ENCODE measurements at places on chromosomes 11 and 22.

DNA sequence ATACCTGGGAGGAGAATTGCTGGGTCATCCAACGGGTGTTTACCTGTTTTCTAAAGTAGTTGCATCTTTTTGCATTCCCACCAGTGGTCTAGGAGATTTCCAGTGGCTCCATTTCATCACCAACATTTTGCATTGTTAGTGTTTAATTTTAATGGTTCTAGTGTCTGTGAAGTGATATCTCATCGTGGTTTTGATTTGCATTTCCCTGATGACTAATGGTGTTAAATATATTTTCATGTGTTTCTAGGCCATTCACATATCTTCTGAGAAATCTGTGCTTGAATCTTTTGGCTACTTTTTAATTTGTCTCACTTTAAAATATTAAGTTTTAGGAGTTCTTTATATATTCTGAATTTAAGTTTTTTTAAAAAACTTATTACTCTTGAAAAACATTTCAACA, 439.6 kb downstream of the TMEM135 start:
- no peak for DNase-seq

GRCh38 chr22:43969021-43969878, 14.0 kb downstream of the SAMM50 start:
- no peak for DNase-seq

DNA sequence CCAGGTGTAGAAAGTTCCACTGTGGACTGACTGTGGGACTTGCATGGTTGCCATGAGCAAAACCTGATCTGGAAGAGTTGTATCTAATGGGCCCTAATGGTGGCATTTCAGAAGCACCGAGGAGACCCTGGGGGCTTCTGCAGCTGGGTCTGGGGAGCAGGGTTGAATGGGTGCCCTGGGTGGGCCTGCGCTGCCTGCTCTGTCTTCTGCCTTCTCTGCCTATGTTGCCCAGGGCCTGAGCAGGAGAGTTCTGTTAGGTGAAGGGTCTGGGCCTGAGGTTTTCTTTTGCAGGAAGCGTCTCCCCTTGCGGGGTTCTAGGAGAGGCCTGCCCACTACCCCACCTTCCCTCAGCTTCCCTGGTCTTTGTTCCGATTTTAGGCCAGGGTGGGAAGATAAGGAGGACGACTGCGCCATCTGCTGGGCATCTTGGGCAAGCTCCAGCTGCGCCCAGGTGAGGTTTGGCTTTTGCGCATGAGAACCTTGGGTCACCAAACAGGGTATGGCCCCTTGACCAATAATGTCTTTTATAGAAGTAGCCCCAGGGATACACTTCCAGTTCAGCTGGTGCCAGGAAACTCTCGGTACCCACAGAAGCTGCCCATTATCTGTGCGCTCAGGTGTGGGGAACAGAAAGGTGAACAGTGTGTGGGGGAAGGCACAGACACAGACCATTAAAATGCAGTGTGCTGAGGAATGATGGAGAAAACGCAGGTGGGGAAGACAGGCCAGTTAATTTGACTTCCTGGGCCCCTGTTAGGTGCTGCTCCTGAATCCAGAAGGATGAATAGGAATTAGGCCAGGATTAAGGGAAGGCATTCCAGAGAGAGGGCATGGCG, 23.2 kb downstream of the COMMD9 start:
- no peak for DNase-seq

GRCh38 chr11:121293288-121293594, 670 bp downstream of the SC5D start:
- DNase-seq: no peak

GRCh38 chr22:34913826-34914225, 152.1 kb upstream of the ISX start:
- DNase-seq: no peak

DNA sequence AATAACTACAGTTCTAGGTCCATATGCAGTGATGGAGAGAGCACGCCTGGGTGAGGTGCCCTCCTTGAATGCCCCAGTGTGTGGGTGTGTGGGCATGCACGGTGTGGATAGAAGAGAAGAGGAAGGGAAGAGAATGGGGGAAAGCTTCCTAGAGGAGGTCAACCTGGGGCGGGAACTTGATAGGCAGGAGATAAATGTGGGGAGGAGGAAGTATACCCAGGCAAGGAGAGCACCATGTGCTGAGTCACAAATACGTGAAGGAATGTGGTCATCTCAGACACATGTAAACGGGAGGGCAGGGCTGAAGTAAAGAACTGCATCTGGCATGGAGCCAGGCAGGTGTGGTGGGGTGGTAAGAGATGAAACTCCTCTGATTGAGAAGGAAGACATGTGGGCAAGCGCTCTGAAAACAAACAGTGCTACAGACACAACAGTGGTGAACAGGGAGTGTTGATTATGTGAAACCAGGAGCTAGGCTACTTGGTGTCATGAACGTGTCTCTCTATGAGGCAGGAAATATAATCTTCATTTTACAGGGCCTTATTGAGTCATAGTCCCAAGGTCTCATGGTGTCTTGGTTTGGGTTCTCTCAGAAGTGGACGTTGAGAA, 61.5 kb upstream of the EED start:
- no peak for DNase-seq

DNA sequence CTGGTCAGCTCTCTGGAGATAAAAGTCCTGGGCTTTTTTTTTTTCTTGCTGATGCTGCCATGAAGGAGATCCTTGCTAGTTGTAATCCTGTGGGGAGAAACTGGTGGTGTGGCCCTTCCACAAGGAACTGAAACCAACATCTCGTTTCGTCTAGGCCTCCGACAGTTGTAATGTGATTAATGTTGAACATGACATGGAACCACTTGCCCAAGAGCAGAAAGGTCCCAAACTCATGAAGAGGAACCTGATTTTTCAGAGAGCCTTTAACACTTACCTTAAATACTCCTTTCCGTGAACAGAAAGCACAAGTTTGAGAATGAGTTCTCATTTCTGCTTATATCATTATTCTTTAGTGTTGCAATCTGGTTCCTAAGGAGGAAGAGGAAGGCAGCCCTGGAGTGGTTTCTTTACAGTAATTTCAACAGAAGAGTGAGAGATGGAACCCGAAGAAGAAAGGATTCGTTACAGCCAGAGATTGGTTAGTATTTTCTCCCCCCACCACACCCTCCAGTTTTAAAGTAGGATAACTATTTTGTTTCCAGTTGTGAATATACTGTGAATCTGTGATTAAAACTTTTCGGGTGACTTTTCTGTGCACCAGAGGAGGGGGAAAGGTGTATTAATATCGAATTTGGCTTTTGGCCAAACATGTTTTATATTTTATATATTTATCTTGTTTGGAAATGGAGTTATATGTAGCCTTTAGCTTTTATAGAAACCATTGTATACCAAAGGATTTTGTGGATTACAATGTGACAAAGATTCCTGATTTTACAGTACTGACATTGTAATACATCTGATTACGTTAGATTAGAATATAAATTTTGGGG, 2.0 kb downstream of the KDM2A start:
- DNase-seq: no peak

- no peak for DNase-seq
These were observed 45.2 kb downstream of the NECTIN1 start for GRCh38 chr11:119683783-119684182.

GRCh38 chr11:68749229-68750123, 1.8 kb downstream of the TESMIN start:
- DNase-seq: no peak

DNA sequence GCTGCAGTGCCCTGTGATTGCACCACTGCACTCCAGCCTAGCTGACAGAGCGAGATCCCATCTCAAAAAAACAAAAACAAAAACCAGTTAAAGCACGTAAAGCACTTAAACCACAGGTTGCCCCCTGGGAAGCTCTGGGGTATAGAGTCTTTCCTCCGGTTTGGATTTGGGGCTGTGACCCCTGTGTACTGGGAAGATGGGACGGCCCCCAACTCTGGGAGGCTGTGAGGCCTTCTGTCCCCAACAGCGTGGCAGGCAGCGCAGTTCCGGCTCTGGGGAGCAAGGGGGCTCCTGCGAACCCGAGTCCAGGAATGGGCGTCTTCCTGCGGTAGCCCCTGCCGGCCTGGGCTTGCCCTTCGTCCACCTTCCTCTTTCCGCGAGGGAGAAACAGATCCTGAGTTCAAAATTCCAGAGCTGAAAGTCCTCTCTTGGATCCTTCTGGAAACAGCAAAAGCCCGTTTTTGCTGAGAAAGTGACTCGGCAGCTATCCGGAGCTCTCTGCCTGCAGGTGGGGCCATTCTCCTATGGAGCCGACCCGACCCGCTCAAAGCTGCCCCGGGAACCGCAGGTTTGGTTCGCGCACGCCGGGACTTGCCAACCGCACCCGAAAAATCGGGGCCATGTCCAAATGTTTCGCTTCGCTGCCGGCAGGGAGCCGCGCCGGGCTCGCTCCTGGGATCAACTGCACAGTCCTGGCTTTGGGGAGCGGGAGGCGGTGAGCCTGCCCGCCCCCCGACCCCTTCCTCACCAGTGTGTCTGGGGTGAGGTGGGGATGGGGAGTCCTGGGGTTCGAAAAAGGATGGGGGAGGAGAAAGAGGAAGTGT, 36.3 kb upstream of the POLA2 start:
- DNase-seq: no peak

GRCh38 chr11:28566339-28567089, 458.3 kb downstream of the METTL15 start:
- peak; percentile 3 for DNase-seq

Data from esophagus squamous epithelium (tissue), 5 donors.